ENCODE measurements at places on chromosomes 5 and 9.

DNA sequence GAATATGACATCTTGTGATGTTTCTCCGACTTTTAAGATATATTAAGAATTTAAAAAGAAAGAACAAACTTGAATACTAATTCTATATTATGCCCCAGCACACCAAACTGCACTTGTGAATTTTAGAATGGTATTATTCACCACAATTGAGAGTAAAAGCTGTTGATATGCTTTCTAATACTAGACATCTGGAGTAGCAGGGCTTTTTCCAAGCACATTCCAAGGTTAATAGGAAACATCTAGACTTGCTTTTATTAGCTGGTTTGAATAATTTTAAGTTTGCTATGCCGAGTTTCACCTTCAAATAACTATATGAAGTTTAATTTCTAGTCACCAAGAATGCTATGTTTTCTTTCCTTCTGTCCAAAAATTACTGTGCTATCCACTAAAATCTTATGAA is 13.5 kb downstream of the NREP start:
- DNase-seq: no peak

DNA sequence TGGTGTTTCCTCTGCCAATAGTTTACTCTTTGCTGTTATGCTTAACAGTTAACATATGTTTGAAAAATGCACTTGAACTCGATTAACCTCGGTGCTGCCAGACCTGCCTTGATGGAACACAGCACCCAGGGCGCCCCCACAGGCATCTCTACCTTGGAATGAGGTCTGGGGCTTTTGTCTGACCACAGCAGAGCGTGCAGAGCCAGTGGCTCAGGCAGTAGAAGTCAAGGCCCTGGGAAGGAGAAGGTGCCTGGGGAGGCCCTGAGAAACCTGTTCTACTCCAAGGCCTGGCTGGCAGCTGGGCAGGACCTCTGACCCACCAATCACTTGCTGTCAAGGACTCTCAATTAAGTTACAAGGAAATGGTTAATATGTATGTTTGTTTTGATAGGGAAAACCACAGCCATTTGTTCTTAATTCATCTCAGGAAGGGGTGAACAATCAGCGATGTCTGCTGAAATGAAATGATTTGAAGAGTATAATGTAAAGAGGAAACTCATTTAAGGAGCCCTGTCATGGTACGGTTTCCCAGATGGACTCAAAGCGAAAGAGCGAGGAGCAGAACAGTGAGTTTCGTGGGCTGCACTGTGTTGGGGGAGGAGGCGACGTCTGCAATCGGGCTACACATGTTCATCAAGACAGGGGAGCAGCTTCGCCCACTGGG is 21.9 kb downstream of the MACROH2A1 start:
- no peak for DNase-seq

- no peak for DNase-seq
Measured at GRCh38 chr5:64895748-64896147, 127.0 kb downstream of the CWC27 start.

DNA sequence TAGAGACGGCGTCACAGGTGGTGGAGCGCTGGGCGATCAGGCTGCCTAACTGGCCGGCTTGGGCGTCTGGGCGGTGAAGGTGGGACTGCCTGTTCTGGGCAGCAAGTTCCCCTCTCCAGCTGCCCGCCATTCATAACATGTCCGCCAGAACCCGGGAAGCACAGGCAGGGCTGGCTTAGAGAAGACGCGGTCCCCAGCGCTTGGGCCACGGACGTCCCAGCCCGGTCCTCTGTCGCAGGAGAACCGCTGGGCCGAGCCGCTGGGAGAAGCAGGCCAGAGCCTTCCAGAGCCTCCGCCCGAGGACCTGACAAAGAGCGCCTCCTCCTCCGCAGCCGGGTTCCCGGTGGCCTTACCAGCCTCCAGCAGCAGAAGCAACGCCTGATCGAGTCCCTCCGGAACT is 15.2 kb upstream of the HAND1 start:
- DNase-seq: no peak

DNA sequence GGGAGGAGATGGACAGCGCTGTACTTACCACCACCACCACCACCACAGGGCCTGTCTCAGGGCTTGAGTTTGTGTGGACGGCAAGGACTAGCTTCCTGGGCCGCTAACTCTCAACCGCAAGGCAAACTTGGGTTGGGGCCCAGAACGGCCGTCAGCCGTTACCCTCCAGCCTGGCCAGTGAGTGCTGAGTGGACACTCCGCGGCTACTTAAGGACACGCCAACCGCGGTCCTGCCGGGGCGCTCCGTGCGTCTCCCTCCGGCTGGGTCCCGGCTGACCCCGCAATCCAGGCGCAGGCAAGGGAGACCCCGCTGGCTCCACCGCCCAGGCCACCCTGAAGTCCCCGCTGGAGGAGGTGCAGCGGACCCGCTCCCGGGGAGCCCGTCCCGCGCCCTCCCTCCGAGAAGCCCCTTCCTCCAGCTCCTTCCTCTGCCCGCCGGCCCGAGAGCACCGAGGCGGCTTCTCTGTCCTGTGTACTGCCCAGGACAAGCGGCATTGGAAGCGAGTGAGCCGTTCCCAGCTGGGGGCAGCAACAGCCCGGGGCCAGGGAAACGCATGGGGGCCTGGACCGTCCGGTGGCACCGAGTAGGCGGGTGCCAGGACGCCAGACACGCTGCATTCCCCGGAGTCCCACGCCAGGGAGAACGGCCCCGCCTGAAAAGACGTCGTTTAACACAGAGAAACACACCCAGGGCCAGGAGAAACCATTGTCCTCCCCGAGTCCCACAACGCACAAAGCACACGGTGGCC is 46.6 kb downstream of the HABP4 start:
- DNase-seq: no peak

- peak; percentile 80 for DNase-seq
Measured at GRCh38 chr5:31598640-31599611, 40.0 kb upstream of the PDZD2 start.

GRCh38 chr5:155727512-155728145 is 599.3 kb upstream of the SGCD start:
- no peak for DNase-seq

DNA sequence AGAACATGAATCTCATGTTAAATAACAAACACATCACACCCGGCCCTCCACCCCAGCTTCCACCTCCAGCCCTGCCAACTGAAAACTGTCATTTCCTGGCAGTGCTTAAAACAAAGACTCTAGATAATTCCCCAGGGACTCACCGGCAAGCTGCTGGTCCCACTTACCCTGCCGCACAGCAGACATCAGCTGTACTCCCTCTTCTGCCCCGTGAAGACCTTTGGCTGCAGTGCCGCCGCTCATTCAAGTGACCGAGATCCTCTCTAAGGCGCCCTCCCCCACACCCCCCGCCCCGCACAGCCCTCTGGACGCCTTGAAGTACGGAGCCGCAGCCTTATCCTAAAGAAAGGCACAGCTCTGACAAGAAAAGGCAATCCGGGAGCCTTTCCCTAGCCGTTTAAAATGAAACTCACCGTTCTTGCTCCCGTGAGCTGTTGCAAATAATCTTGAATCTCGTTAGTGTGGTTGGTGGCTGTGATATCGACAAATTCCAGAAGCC is 434 bp downstream of the GLRX start:
- DNase-seq: peak; percentile 36

- DNase-seq: no peak
Measured at GRCh38 chr5:143914756-143915155, 102.8 kb downstream of the HMHB1 start.

- DNase-seq: no peak
Measured at GRCh38 chr9:98900244-98900643, 43.5 kb upstream of the COL15A1 start.

DNA sequence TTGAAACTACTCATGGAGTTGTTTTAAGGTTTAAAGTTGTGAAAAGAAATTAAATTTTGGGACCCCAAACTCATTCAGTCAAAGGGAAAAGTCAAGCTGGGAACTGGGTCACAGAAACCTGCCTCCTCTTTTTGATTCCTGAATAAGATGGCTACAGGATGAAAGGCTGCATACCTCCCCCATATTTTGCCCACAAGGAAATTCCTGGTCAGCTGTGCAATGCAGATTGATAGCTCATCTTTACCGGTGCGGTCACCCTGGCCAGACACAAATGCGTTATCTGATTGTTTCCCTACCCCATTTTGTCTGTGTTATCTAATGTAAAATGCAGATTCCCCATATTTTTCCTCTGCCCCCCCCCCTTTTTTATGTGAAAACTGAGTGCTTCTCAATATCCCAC is 1.3 kb downstream of the HAVCR2 start:
- DNase-seq: no peak

DNA sequence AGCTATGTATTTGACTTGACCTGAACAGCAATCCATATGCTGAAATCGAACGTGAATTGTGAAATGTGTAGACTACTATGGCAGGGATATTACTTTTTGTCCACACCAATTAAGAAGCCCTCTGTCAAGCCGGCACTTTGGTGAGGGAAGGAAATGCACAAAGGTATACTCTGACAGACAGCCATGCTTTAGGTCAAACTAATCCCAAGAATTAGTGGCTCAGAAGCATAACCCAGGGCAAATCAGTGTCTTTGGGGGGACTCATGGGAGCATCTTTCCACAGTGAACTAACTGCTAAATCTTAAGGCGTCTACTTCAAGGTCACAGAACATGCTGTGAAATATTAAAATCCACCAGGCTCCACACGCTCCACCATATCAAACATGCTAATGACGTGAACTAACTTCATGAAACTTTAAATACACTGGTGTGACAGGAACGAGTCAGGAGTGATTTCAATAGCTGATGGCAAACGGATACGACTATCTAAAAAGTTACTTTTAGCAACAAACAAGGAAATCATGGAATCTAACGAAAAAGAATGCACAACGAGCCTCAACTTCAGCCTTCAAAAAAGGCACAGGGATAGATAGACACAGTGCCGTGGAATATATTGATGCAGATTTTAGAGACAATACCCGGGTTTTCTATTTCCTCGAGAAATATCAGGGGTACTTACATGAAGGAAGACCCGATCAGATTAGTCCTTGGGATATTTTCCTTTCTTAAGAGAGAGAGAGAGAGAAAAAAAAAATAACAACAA is 527 bp downstream of the MEF2C start:
- peak; percentile 30 for DNase-seq

GRCh38 chr5:911601-912000 is 18.9 kb downstream of the TRIP13 start:
- DNase-seq: no peak

- DNase-seq: no peak
Measured at GRCh38 chr9:132069046-132069898, 10.4 kb downstream of the MED27 start.

DNA sequence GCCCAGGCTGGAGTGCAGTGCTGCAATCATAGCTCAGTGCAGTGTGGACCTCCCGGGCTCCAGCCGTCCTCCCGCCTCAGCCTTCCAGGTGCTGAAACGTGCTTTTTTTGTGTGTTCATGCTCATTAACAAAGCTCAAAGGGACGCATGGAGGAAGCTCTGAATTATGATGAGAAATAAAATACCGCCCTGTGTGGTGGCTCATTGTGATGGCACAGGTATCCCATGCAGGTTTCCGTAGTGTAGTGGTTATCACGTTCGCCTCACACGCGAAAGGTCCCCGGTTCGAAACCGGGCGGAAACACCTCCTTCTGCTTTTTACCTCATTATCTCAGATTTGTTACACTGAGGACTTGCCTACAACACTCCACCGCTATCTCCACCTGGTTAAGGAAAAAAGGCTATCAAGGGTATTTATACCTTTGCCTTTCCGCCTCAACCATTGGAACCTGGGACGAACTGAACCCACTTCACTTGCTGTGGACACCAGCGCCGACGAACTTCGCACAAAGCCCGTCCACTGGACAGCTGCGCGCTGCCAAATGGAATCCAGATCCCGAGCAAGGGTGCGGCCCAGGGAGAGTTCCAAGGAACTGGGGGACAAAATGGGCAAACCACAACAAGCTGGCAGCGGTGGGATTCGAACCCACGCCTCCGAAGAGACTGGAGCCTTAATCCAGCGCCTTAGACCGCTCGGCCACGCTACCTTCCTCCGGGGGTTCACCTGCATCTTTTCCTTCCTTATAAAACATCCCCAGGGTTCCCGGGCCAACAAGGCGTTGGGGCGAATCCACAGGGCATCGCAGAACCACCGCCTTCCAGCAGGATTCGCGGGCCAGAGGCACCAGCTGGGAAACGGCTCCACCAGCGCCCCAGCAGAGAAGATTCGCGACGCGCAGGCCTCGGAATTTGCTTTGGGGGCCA is 26.3 kb downstream of the OR2V2 start:
- no peak for DNase-seq

DNA sequence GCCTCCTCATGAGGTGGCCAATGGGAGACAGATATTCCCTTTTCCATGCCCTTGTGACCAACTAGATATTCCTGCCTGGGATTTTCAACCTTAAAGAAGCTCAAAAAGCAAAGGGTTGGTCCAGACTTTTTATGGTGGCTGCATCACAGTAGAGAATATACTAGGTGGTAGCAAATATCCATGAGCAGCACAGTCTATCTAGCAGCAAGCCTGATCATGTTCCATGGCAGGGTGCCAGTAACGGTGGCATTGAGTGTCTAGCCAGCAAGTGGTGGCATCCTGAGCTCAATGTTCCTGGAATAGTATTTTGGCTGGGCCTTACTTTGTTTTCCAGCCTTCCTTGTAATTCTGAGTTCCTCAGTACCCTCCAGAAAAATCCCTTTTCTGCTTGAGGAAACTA is 25.8 kb downstream of the CDC25C start:
- DNase-seq: no peak

DNA sequence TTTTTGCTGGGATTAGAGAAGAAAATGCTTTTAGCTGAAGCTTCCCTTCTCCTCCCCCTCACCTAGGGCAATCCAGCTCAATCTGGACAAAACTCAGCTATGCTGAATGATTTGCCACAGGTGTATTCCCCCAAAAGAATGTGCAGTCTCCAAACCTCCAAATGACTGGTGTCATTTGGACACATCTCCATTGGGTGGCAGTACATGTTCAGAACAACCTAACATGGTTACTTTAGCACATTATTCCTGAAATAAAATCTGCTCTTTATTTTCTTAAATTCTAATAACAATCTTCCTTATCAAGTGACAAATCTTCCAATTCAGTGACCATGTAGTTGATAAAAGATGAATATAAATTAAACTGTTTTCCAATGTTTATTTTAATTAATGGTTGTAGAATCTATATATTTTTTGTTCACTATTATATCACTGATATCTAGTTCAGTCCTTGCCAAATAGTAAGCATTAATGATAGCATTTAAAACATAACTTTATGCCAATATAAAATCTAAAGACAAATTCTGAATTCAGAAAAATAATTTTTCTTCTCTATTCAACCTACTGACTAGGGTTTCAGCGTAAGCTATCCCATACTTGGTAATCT is 61.3 kb upstream of the MOCS2 start:
- no peak for DNase-seq
